ENCODE measurements at places on chromosomes 5 and 9. TPM values are rescaled to one million over a fixed set of nuclear protein-coding genes. Genes with fewer than 3 reads are reported as not detected.

OMD gene
- not detected for total RNA-seq

- peak overlapping the region; percentile 81 for H3K27ac ChIP-seq
- H3K4me1 ChIP-seq = peaks cover 28% of the 10 kb centered on the region
- no peak for DNase-seq
- H3K27me3 ChIP-seq = peaks cover 35% of the 10 kb centered on the region
Observed at GRCh38 chr9:126915846-126916543, 1.4 kb downstream of the RALGPS1 start.

PDGFRB gene
- 7.9 TPM for total RNA-seq

DNA sequence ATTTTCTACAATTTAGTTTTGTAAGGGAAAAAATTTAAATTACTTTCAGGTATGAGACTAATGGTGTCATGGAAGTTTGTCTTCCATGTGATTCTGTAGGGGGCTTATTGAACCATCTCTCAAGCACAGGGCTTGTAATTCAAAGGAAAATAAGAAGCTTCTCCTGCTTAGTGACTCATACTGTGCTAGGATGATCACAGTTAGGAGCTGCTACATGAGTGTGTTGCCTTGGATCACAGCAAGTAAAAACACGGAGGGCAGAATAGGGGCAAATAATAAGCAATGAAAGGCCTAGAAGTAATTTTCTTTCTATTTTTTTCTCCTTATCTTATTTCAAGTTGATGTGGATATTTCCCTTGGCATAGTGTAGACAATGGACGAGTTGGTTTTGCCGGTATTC is 28.9 kb downstream of the TMEM167A start:
- no peak overlapping the region for H3K4me3 ChIP-seq
- H3K36me3 ChIP-seq = no peaks in the 10 kb centered on the region
- no peaks in the 10 kb centered on the region for H3K27me3 ChIP-seq
- H3K27ac ChIP-seq = no peak overlapping the region

DNA sequence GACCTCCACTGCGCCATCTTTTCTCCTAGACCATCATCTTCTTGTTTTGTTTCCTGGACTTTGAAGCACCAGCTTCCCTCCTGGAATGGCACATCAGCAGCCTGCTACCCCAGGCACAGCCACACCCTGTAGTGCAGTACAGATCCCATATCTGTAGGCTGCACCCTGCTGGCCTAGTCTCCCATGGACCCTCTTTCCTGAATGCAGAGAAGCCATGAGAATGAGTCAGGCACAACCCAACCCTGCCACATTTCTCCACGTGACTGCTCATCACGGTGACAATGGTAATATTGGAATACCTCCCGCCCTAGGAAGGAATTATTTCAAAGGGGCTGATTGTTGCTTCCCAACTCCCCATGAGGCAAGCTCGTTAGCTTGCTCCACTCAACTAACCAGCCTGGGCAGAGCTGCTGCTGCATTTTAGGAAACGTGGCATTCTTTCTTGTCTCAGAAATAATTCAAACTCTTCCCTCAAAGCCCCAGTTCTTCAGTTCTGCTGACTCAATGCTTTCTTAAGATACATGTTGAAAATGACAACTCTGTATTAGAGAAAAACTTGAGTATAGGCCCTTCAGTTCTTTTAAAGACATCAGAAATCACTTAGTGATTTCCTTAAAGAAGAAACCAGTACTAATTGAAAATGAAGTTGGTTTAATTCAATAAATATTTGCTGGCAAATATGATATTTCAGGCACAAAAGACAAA is 328.1 kb downstream of the MLLT3 start:
- DNase-seq = no peak
- H3K4me3 ChIP-seq = no peak overlapping the region

DNA sequence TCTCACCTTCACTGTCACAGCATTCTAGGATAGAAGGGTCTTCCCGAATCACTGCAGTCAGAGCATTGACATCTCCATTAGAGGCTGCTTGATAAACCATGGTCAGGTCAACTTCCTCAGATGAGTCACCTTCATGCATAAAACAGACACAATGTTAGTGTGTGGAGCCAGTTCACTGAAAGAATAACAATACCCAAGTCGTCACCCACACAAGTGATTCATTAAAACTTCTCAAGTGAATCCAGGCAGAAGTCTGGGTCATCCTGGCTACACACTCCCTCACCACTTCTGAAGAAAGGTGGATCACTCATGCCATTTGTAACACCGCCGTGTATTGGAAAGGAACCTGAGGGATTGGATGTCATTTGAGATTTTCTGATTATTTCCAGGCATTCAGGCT is 49.6 kb downstream of the ANKRD55 start:
- H3K4me1 ChIP-seq = peaks cover 10% of the 10 kb centered on the region
- no peaks in the 10 kb centered on the region for H3K27me3 ChIP-seq
- no peak overlapping the region for H3K27ac ChIP-seq
- no peak overlapping the region for H3K4me3 ChIP-seq

C5 gene
- total RNA-seq = 0.71 TPM

DNA sequence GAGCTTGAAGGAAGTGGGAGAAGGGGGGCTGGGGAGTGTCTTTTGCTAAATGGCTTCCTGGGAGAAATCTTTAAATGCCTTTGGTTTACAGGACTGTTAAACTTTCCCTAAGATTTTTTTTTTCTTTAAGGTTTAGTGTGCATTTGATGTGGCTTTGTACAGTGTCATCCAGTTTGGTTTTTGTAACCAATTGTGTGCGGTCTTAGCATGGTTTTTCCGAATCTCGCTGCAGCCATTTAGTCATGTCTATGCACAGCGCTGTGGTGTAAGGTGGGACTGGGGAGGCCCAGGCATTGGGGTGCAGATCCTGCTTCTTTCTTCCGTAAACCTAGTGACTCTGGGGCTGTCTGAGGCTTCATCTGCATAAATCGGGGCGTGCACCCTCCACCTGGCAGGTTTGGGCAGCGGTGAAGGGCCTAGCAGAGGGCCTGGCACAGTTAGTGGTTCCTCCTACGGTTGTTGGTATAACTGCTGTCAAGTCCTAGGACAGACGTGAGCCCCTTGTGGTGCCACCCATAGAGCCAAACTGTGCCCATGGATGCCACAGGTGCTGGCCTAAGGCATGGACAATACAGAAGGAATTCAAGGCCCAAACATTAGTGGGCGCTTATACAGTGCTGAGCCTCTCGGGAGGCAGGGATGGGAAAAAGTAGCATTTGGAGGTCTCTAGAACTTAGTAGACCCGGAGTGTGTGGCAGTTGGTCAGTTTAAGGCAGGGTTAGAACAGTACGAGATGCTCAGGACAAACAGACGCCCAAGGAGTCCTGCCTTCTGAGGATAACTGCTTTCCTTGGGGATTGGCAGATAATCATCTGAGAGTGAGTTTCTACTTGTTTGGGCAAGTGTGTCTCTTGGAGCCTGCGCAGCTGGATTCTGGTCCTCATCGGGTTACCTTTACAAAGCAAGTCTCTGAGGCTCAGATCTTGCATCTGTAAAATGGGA is 1.5 kb downstream of the PRRC2B start:
- H3K36me3 ChIP-seq = peaks cover 6% of the 10 kb centered on the region
- H3K27me3 ChIP-seq = no peaks in the 10 kb centered on the region
- peak overlapping the region; percentile 96 for H3K27ac ChIP-seq
- H3K4me3 ChIP-seq = peak overlapping the region; percentile 92
- peaks cover 66% of the 10 kb centered on the region for H3K4me1 ChIP-seq
- peak; percentile 60 for DNase-seq

ENTPD2 gene
- total RNA-seq = 8.3 TPM

DNA sequence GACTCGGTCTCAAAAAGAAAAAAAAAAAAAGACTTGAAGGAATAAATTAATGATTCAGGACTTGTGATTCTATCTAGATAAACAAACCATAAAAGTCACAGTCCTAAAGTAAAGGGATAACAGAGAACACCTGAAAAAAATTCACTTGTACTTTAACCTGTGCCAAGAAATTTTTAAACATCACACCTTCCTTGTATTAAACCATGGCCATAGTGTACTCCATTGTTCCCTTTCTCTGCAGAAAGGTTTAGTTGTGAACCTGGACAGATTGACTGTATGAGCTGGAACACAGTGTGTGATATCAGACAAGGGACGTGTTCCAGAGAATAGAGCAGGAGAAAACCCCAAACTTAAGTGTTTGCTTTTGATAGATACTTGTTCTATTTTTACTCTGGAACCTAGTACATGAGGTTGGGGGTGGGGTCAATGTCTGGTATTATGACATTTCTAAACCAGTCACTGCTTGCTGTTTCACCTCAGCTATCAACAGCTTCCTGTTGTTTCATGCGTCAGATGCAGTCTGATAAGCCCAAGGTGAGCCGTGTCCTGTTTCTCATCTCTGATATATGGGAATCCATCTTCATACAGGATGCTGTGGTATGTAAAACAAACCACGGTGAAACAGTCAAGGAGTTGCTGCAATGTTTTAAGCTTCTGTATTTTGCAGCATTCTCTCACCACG is 62.5 kb upstream of the ITGA1 start:
- H3K36me3 ChIP-seq = peaks cover 2% of the 10 kb centered on the region
- no peak for DNase-seq
- peaks cover 4% of the 10 kb centered on the region for H3K4me1 ChIP-seq
- no peak overlapping the region for H3K27ac ChIP-seq

DNA sequence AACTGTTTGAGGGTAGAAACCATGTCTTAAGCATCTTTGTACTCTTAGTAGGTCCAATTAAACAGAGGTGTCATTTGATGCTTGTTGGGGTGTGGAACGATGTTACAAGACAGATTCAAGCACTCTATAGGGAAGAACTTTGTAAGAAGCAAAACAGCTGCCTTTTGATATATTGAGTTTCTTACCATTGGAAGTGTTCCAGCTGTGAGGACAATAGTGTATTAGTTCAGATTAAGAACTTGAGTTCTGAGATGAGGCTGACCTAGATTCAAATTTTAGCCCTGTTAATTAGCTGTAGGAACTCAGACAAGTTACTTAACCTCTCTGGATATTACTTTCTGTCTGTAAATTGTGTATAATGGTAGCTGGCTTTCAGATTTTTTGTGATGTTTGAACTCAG is 19.6 kb upstream of the ZNF462 start:
- no peak for DNase-seq
- no peaks in the 10 kb centered on the region for H3K36me3 ChIP-seq
- no peaks in the 10 kb centered on the region for H3K4me1 ChIP-seq
- H3K27ac ChIP-seq = no peak overlapping the region

- H3K27me3 ChIP-seq = no peaks in the 10 kb centered on the region
- peaks cover 25% of the 10 kb centered on the region for H3K4me1 ChIP-seq
- no peak overlapping the region for H3K4me3 ChIP-seq
- no peak for DNase-seq
- no peaks in the 10 kb centered on the region for H3K36me3 ChIP-seq
Observed at GRCh38 chr9:80605129-80605528, 1033.4 kb downstream of the TLE4 start.

INSL6 gene
- not detected for total RNA-seq

- DNase-seq = no peak
- H3K4me1 ChIP-seq = no peaks in the 10 kb centered on the region
- no peak overlapping the region for H3K27ac ChIP-seq
- no peaks in the 10 kb centered on the region for H3K27me3 ChIP-seq
- no peak overlapping the region for H3K4me3 ChIP-seq
Observed at GRCh38 chr5:83312663-83313062, 158.9 kb upstream of the VCAN start.

CAMK2A gene
- total RNA-seq = 0.14 TPM

- no peak overlapping the region for H3K27ac ChIP-seq
- no peak for DNase-seq
- no peaks in the 10 kb centered on the region for H3K36me3 ChIP-seq
- no peaks in the 10 kb centered on the region for H3K27me3 ChIP-seq
- H3K4me3 ChIP-seq = no peak overlapping the region
Observed at GRCh38 chr9:134489621-134490408, 151.8 kb upstream of the COL5A1 start.

- DNase-seq = no peak
- peak overlapping the region; percentile 12 for H3K4me3 ChIP-seq
- peak overlapping the region; percentile 72 for H3K27ac ChIP-seq
- no peaks in the 10 kb centered on the region for H3K27me3 ChIP-seq
- peaks cover 69% of the 10 kb centered on the region for H3K4me1 ChIP-seq
Observed at GRCh38 chr5:180799902-180800801, 2.5 kb downstream of the MGAT1 start.

GAPT gene
- not detected for total RNA-seq

AMACR gene
- 11.9 TPM for total RNA-seq

DNA sequence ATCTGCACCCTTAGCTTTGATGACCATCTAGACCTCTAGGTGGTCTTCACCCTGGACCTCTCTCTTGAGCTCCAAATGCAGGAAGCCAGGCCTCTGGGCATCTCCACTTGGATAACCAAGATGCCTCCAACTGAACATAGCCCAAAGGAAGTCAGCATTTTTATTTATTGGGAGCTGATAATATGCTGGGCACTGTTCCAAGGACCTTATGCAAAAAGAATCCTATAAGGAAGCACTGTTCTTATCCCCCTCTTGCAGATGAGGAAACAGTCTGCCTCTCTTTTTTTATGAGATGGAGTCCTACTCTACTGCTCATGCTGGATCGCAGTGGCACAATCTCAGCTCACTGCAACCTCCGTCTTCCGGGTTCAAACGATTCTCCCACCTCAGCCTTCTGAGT is 219.9 kb downstream of the CDK5RAP2 start:
- no peaks in the 10 kb centered on the region for H3K27me3 ChIP-seq
- H3K36me3 ChIP-seq = peaks cover 16% of the 10 kb centered on the region
- no peak overlapping the region for H3K4me3 ChIP-seq
- no peak for DNase-seq

DNA sequence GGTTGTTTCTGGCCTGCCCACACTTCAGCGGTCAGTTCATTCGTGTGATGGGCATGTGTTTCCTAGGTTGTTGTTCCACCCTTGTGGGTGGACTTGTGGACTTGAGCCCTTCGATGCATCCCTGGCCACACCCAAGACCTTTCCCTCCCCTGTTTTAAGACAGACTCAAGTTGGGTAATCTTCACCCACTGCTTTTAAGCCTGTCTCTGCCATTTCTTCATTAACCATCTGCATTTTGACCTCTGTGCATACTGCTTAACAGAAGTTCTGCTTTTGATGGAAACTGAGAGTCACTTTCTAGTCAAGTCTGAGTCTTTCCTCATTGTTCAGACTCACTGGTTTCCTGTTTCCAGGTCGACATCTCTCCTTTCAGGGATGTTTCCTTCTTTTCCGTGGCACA is 233.7 kb downstream of the ARHGEF28 start:
- no peaks in the 10 kb centered on the region for H3K36me3 ChIP-seq
- H3K27me3 ChIP-seq = no peaks in the 10 kb centered on the region
- no peak for DNase-seq
